ENCODE measurements at places on chromosomes 3 and 15.
A peak's percentile ranks its signal among the peaks of the same experiment; 100 is the strongest.

DNA sequence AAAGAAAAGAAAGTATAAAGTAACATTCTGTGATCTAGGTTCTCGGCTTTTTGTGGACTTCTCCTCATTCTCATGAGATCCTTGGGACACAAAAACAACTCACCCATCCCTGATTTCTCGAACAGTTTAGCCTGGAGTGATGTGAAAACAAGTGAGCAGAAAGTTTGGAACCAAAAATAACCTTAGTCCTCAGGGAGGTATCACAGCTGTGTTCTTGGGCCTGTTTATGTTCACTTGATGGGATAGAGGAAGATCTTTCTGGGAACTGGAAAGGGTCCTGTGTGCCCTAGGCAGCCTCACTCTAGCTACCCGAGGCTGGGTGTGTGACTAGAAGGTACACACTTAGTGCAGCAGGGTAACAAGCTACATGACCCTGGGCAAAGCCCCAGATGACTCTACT is 308.8 kb upstream of the PDZRN3 start:
- no peak for DNase-seq

- DNase-seq = no peak
These were observed 703.7 kb downstream of the NLGN1 start for GRCh38 chr3:174101244-174101643.

DNA sequence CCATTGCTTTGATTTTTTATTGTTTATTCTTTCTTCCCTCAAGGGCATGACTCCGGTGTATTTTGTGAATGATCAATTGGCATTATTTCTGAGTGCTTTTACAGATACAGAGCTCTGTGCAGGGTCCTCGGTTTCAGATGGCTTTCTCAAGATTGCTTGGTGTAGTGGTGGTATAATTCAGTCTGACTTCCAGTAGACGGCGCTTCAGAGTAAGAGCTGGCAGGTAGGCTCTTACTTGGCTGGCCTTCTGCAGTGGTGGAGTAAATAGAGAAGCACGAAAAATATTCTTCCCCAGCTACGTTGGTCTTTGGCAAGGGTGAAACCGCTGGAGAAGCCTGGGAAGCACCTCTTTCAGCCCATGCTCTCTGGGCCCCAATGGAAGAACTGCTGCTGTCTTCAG is 723.0 kb upstream of the BCHE start:
- DNase-seq = no peak

DNA sequence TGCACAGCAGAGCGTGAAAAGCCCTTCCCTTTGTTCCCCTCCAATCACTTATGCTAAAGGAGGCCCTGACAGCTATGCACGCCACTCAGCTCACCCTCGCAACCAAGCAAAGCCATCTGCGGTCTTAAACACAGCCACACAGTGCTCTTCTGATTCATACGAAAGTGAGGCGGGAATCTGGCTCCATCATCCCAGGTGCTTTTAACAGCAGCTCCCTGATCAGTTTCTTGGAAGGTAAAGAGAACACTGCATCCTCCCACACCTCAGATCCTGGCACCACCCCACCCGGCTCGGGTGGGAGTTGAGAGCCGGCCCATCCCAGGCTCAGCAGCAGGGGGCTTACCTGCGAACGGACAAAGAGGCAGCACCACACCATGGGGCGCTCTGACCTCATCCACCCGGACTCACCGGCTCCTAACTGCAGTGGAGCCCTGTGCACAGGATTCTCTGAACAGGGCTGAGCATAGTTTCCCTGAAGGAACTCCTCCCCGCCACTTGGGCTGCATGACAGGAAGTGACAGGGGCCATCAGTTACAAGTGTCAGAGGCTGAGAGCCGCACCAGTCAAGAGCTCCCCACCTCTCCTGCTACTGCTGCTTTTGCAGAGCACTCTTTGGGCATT is 114.3 kb upstream of the ARHGEF3 start:
- peak; percentile 79 for DNase-seq

DNA sequence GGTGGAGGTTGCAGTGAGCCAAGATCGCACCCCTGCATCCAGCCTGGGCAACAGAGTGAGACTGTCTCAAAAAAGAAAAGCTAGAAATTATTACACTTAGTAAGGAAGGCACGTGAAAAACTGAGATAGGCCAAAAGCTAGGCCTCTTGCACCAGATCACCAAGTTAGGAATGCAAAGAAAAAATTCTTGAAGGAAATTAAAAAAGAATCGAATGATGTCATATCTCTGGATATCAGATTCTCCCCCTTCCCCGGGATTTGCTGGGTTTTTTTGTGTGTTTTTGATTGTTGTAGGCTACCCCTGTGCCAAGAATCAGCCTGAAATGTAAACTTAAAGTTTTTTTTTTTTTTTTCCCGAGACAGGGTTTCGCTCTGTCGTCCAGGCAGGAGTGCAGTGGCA is 17.4 kb downstream of the PTPN23 start:
- no peak for DNase-seq

DNA sequence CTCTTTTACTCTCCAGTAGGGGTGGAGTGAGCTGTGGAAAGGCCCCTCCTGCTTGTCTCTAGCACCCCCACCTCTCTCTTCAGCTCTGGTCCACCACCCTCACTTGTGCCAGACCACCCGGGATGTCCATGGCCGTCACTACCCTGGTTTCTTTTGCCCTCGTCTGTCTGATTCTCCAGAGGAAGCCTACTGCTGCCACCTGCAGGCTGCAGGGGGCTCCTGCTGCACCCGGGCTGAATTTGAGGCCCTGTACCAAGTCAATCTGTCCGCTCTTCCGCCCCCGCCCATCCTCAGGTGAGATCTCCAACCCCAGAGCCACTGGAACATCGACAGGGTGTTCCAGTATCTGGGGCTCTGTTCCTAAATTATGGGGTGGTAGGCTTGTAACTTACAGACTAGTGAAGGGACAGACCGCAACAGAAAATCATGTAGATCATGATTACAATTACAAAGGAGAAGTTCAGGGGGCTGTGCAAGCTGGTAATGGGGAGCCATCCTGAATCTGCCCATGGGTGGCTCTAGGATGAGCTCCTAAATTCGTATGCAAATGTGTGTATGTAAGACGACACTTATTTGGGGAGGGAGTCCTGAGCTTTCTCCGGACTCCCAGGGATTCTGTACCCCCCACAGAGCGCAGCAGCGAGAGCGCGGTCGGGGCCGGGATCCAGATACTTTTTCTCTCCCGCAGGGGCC is 683 bp upstream of the UNC45A start:
- DNase-seq = peak; percentile 91

GRCh38 chr3:100720426-100720825 is 11.1 kb downstream of the TFG start:
- DNase-seq = no peak
